CD4-positive, alpha-beta T cell treated with Interleukin-2 at 100 ng/mL for 4 hours (primary cell): ENCODE measurements at places on chromosomes 2 and 18.
A peak's percentile ranks its signal among the peaks of the same experiment; 100 is the strongest.

- no peak for DNase-seq
Observed at GRCh38 chr2:124763611-124764010, 738.5 kb downstream of the CNTNAP5 start.

DNA sequence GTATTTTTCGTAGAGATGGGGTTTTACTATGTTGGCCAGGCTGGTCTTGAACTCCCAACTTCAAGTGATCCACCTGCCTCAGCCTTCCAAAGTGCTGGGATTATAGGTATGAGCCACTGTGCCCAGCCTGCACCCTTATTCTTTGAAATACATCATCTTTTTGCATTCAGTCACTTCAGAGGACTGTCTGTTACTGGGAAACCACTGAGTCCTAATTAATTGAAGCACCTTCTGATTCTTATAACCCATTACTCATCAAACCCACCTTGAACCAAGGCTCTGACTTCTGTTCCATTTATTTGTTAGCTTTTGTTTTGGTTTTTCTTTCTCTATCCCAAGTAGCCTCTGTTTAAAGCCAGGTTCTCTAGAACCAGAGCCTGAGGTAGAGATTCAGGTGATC is 49.6 kb downstream of the CPO start:
- DNase-seq, result no peak

- DNase-seq, result peak; percentile 64
Observed at GRCh38 chr2:161139098-161139987, 20.9 kb upstream of the TANK start.

DNA sequence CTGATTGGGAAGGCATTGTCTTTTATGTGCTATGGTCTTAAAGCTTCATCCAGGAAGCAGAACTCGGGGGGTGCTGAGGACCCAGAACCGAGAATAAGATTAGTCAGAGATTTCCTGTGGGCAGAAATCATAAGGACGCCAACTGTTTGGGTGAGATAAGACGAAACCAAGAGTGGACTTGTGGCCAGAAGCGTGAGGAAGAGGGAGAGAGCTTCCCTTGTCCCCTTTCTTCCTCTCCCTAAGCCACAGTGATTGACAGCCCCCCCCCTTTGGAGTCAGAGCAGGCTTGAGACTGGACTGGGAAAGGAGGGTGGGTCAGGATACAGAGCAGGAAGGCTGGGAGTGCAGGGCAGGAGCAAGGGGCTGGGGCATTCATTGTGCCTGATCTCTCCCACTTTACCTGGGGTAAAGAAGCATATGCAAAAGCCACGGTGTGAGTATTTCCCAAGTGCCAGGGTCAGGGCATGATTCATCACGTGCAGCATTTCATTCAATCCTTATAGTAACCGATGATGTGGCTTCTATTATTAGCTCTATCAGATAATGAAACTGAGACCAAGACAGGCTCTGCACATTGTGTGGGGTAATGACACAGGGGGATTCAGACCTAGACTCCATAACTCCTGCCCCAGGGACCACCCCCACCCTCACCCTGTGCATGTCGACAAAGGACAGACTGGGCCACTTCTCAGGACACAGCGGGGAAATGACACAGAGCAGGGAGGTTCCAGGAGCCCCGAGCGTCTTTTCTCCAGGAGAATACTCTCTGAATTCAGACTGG is 3.0 kb upstream of the IL1RN start:
- no peak for DNase-seq

GRCh38 chr18:27887711-27888495 is 289.0 kb downstream of the CDH2 start:
- DNase-seq, result no peak

- DNase-seq, result no peak
Observed at GRCh38 chr18:42412896-42413295, 457.9 kb downstream of the PIK3C3 start.

DNA sequence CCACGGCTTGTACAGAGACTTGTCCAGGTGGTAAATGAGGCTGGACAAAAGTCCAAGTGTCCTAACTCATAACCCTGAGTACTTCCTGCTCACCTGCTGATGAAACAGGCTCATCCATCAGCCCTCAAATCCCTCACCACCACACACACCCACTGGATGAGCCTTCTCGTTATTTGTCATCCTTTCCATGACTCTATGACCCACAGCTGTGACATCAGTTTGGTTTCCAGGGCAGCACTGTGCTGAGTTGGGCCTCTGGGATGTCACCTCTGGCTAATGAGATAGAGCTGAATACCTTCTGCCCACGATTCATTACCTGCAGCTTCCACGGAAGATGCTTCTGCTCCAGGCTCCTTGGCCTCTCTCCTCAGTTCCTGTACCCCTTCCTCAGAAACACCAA is 39.4 kb downstream of the SLC14A2 start:
- DNase-seq, result no peak
